ENCODE measurements at places on chromosomes 13 and 19.

GRCh38 chr19:8030960-8031359 lies 21.6 kb upstream of the CCL25 start:
- no peak for DNase-seq

DNA sequence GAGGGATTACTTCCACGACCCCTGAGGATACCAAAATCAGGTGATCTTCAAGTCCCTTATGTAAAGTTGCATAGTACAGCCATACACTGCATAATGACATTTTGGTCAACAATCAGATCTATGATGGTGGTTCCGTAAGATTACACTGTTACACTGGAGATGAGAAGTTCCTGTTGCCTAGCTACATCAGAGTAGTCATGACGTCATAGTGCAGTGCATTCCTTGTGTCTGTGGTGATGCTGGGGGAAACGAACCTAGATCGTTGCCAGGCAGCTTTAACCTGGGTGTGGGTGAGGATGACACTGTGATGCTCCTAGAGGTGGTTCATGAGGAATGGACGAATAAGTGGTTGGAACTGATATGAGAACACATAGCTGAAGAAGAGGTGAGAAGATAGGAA lies 9.1 kb downstream of the ZNF610 start:
- DNase-seq: no peak

DNA sequence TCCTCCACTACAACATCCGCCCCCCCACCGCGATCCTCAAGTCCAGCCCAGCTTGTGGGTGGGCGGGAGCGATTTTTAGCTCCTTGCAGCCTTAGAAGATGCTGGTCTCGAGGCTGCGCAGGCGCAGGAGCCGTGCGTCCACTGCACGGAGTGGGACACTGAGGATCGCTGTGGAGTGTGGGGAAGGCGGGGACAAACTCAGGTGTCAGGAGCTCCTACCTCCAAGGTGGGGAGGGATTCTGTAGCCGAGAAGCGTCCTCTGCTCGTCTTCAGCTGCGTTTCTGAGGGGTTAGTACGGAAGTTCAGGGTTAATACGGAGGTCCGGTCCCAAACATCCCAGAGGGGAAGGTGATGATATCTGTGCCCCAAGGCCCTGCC lies at the start of gene RTBDN:
Gene RTBDN (minus strand): TSS at position 14 of the 378 bp plus-strand sequence. CDS start 4,600 bp downstream, outside the sequence.
- DNase-seq: no peak

GRCh38 chr13:111396457-111396856 lies 76.0 kb downstream of the TEX29 start:
- no peak for DNase-seq

DNA sequence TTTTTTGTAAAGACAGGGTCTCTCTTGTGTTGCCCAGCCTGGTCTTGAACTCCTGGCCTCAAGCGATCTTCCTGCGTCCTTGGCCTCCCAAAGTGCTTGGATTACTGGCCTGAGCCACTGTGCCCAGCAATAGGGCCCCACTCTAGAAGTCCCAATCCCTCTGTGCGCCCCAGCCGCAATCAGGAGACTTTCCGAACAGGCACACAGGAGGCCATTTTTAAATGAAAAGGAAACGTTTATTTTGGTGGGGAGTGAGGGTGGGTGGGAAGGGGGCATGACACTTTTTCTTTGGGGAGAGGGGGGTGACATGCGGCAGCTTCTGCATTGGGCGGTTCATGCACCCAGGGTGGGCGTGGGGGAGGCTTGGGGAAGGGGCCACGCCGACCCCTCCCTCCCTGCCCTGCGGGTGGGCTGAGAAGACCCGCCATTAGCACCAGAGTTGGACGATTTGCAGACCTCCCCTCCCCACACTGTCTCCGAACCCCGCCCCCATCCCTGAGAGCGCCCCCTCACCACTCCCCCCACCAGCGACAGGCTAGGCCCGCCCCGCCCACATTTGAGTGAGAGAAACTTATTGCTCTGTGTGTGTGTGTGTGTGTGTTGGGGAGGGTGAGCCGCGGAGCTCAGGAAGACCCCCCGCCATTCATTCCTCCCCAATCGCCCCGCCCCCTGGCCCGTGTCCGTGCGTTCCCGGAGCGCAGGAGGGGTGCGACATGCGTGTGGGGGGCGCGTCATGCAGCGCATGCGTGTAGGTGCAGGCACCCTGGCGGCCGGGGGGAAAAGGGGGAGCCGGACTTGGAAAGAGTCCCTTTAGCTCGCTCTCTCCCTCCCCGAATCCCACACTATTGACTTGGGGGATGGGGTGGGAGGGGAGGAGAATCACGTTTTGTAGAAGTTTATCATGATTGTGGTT lies 17.2 kb downstream of the KCNC3 start:
- peak; percentile 56 for DNase-seq

DNA sequence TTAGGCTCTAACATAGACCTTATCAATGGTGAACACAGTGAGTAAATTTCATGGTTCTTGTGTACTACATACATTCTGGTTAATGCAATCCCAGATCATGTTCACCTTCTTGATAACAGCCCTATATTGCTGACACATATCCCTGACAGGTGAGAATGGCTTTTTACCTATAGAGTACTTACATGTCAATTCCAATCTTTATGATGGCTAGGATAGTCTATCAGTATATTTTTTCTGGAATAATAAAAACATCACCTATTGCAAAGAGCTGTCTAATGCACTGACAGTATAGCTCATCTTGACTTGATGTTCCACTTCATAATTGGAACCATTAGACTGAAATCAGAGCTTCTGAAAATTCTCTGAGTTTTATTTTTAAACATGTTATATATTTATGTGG lies 199.4 kb downstream of the ENOX1 start:
- no peak for DNase-seq

DNA sequence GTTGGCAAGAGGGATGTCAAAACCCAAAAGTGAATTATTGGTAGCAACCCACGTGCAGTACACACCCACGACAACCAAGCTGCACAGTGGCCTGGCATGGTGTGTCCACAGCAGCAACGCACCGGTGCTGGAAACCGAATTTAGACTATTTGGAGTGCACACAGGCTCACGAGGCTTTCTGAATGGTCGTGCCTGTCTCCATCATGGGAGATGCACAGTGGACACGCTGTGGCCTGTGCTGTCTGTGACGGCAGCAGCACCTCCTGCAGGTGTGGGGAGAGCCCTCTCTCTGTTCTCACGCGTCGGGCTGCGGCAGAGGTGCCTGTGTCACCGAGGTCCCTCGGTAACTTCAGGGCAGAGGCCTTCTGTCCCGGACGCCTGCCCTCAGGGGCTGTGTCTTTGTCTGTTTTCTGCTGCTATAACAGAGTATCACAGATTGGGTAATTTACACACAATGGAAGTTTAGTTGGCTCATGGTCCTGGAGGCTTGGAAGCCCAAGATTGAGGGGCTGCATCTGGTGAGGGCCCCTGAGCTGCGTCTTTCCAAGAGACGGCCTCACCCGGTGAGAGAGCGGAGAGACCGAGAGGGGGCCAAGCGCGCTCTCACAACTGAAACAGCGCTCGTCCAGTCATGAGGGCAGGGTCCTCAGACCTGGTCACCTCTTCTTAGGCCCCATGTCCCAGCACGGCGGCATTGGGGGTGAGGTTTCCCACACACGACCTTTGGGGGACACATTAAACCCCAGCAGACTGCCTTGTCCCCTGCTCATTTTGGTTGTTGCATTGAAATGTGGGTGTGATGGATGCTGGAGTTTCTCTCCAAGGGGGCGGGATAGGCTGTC lies 9.1 kb upstream of the MCF2L start:
- no peak for DNase-seq

DNA sequence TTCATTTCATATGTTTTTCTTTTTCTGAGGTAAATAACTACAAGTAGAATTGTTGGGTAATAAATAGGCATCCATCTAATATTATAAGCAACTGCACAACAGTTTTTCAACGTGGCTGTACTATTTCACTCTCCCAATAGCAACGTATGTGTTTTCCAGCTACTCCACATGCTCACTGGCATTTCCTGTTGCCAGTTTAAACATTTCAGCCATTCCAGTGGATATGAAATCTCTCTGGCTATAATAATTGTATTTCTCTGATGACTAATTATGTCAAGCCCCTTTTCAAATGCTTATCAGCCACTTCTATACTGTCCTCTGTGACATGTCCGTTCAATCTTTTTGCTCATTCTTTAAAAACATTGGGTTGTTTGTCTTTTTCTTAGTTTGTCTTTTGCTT lies 26.8 kb upstream of the ALOX5AP start:
- DNase-seq: no peak

DNA sequence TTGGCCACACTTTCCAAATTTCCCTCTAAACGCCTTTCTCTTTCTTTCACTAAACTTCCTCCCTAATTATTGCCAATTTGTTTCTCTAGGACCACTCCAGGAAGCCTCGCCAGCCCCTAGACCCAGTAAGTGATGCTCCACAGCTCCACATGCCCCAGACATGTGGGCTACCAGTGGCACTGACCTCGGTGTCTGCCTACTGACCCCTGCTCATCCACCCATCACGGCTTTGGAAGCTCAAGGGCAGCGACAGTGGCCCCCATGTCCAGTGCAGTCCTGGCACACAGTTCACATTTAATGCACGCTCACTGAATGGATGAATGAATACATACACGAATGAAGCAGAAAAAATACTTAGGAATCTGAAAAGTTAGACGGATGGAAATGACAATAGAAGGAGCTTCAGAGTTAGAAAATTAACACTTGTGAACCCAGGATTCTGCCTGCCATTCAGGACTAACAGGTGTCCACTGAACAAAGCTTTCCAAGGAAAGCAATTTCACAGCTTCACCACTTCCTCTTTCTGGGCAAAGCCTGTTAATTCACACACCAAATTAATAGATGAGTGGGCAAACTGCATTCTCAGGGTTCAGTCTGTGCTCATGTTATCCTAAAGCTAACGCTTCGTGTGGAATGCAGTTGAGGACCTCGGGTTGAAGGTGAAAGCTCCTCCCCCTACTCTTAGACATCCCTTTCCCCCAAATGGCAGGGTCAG lies 50.9 kb downstream of the CCDC70 start:
- DNase-seq: no peak
